ENCODE measurements at places on chromosomes 16 and 17.

DNA sequence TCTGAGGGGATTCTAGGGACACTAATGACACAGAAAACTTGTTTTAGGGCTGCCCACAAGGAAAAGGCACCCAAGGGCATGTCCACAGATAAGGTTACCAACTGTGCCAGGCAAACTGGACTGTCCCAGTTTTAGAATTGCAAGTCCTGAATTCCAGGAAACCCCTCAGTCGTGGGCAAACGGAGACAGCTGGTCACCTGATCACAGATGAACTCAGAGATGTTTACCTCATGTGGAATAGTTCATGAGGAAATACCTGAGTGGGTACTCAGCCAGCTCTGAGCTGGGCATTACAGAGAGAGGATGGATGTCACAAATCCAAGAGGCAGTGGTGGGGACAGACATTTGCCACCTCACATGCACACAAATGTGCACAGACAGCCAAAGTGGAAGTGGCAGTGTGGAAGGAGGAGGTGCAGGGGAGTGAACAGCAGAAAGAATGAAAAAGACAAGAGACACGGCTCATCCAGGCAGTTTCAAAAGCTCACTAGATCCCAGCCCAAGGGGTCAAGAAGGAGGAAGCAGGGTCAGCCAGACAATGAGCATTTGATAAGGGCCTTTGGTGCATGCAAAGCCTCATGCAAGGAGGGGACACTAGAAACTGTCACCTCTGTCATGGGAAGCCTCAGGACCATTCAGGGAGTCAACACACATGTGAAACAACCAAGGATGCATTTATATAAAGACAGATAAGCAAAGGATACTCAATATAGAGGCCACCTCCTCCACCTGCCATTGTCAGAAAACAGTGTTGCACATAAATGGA is 24.8 kb downstream of the TTLL6 start:
- DNase-seq: no peak

DNA sequence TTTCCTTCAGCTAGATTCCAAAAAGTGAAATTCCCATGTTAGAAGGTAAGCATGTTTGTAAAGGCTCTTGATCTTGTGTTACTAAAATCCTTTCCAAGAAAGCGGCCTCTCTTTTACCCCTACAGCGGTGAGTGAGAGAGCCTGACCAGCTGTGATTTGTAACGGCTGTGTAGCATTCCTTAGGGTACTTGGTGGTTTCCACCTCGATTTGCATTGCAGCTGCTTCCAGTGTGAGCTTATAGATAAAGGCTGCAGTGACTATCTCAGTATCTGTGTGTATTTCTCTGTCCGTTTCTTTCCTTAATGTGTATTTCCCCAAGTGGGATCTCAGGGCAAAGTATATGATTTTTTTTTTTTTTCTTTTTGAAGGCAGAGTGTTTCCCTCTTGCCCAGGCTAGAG is 169.4 kb downstream of the SNX29 start:
- no peak for DNase-seq

DNA sequence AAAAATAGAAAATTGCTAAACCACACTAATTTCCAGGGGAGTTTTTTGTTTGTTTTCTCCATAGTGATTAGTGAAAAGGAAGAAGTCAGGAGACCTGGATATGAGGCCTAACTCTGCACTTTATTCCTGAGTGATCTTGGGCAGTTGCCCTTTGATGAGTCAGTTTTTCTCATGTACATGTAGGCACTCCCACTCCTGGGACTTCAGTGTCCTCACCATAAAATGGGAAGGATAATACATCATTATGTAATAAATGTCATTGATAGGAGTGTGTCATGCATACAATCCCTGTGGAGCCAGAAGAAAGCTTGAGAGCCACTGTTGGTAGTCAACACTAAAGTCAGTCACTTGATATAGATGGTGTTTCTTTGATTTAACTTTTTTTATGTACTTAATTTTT is 32.5 kb downstream of the WIPF2 start:
- DNase-seq: no peak

- DNase-seq: no peak
These were observed 16.8 kb upstream of the AKAP1 start for GRCh38 chr17:57068222-57068658.

GRCh38 chr17:14080847-14081251 is 11.5 kb downstream of the COX10 start:
- no peak for DNase-seq

DNA sequence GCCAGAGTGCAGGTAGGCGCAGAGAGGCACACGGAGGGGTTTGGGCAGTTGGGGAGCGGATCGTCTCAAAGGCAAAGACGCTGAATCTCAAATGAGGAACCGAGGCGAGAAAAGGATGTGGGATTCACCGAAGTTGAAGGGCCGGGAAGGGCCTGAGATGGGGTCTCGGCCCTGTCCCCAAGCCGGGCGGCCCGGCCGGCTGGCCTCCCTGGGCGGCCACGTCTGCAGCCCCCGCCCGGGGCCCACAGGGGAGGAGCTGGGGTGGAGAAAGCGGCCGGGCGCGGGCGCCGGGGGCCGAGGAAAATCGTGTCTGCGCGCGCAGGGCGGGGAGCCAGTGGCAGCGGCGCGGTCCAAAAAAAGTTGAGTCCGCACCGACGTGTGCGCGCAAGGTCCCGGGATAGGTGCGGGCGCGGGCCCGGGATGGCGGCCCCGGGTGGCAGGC is 458 bp downstream of the SLC12A4 start:
- no peak for DNase-seq

DNA sequence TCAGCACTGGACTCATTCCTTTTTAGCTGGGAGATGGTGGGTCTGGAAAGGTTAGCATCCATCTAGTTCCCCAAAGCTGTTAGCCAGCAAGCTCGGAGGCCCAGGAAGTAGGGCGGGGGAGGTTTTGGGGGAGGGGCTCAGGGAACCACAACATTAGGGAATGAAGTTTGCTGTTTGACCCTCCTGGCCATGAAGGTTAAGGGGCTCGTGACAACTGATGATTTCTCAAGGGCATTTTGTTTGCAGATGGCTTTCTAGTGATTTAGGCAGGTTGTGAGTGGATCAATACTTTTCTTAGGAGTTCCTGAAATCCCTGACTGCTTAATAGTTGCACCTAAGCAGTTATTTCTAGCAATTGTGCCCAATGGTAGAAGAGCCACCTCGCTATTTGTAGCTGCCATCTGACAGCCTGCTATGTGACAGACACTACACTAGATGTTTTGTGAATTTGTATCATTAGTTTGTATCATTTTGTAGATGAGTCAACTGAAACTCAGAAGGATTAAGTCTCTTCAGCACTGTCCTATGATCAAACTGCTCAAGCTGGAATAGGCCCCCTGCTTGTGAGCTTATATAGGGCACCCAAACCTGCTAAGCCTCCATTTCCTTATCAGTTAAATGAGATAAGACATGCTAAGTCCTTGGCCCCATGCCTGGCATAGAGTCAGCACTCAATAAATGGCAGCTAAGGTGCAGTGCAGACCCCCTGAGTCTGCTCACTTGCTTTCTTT is 146.4 kb downstream of the IRX3 start:
- no peak for DNase-seq

DNA sequence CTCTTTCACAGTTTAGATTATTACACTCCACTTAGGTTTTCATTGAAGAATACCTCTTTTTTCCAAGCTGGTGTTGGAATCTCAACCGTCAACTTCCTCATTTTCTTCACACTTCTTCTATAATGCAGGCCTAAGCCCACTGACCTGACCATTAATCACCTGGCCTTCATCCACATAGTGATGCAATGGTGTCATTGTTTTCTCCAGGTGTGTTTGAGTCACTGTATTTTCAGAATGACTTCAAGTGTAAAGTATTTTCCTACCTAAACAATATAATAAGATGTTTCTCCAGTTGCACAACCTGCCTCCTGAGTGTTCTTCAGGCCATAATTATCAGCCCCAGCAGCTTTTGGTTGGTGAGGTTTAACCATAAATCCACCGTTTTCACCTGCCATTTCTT is 1675.1 kb downstream of the TP53TG3F start:
- DNase-seq: no peak

DNA sequence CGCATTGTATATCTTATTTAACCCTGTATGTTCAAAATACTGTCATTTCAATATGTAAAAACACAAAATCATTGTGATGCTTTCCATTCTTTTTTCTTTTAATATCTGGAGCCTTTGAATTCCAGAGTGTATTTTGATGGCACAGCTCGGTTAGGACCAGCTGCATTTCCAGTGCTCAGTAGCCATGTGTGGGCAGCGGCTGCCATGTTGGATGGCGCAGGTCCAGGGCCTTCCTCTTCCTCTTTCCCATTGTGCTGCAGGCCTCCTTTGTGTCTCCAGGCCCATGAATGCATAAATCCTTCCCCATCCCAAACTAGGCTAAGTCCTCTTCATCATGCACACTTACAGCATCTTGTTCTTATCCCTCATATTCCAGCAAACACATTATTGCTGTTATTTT is 13.0 kb downstream of the IRX3 start:
- DNase-seq: no peak

DNA sequence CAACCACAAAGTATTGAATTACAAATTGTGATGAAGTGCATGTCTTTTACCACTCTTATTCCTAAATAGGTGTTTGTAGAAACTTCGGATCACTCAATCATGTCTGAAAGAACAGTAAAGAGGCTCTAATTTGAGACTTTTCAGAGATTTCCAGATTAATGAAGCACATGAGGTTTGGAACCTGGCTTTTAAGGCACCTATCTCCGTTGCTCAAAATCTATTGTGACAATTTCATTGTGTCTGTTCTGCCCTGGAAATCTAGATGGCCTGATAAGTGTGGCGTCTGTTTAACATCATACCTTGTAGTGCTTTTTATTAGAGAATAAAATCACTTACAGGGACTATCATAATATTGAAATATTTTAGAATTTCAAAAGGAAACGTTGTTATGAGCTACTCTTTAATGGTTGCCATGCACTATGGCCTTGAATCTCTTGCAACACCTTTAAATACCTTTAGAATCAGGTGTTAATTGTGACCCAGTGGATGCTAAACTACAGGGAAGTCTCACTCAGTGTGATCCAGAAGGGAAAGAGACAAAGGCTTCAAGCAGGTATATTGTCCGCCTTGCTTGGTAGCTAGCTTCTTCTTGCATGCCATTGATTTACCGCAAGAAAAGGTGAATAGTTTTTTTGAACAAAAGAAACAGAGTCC is 210.3 kb downstream of the CNTNAP4 start:
- no peak for DNase-seq

DNA sequence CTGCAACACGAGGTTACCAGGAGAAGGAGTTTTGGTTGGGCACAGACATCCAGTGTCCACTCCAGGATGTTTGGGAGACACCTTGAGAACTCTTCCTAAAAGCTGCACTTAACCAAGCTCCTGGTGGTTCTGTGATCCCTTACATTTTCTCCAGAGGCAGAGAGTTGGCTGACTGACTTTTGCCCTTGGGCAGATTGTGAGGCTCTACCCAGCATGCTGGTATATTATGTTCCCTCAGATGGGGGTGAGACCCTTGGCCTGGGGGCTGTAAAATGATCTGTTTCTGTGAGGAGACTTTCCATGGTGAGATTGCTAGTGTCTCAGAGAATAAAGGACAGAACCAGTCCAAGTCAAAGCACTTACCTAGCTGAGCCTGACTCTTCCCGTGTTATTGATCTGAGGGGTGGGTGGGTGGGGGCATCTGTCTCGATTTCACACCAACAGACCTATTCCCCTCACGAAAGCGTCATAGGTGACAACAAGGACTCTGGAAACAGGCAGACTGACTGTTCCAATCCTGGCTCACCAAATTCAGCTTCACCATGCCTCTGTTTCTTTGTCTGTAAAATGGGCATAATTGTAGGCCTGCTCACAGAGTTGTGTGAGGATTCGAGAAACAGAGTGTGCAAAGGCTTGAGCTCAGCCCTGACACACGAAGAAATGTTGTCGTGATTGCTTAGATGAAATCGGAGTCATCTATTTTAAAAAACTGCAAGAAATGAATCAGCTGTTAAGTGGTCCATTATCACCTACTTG is 12.2 kb downstream of the USB1 start:
- no peak for DNase-seq

GRCh38 chr17:76700270-76700616 is 10.5 kb downstream of the MXRA7 start:
- no peak for DNase-seq
